D341Med (cell line): ENCODE measurements at places on chromosomes 13 and 19.

DNA sequence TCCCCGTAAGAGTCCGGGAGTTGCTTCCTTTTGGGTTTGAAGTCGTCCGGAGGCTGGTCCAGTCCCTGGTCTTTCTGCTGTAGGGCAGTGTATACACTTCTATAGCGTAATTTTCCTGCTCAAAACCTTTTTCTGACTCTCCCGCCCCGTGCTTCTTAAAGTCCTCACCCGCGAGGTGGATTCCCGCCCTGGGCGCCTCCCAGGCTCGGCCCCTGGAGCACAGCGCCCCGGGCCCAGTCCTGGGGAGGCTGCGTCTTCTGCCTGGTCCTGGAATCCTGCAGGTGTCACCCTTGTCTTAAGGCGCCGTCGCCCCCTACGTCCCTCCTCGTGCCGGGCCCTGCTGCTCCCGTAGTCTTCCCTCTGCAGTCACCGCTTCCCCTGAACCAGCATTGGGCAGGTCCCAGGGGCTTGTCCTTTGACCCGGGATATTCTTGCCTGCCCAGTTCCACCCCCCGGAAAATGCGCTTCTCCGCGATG lies 34.4 kb upstream of the ZNF808 start:
- DNase-seq = peak; percentile 21

- DNase-seq = no peak
These were observed 909 bp upstream of the ZNF77 start for GRCh38 chr19:2945575-2946184.

DNA sequence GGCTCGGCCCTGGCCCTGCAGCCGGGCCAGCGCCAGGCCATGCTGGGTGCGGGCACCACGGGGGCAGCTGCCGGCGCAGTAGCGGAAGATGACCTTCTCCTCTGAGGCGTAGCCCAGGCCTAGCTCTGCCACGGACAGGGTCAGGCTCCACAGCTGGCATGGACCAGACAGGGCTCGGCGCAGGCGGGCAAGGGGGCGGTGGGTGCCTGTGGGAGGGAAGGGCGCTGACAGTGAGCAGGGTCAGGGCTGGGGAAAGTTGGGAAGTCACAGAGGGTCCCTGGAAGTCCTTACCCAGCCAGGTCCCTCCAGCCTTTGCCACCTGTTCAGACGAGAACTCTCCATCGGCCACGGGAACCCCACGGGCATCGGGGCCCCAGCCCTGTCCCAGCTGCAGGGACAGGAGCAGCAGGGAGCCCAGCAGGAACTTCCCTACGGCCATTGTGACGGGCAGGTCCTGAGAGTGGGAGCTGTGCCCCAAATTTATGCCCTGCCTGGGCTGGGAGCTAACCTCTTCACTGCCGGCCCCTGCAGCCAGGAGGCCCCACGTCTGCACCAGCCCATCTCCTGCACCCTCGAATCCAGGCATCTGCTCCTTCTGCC lies at the start of gene PSPN:
TSS of gene PSPN (minus strand) at position 523 of the 600 bp plus-strand sequence. CDS start at position 439, 84 bp downstream.
- no peak for DNase-seq

GRCh38 chr19:14094854-14095253 lies 4.3 kb upstream of the SAMD1 start:
- no peak for DNase-seq

GRCh38 chr13:93977986-93978385 lies 501.5 kb downstream of the DCT start:
- DNase-seq = no peak

GRCh38 chr19:5455367-5456129 lies at the start of gene ZNRF4:
Gene ZNRF4 (plus strand): TSS chr19:5455417. CDS start chr19:5455492, 75 bp downstream.
- no peak for DNase-seq

- DNase-seq = no peak
These were observed 57.5 kb upstream of the KCTD4 start for GRCh38 chr13:45258334-45258675.

GRCh38 chr19:3523361-3524077 lies 15.5 kb upstream of the TEKTIP1 start:
- no peak for DNase-seq

GRCh38 chr13:109180905-109181425 lies 551.6 kb downstream of the MYO16 start:
- no peak for DNase-seq

DNA sequence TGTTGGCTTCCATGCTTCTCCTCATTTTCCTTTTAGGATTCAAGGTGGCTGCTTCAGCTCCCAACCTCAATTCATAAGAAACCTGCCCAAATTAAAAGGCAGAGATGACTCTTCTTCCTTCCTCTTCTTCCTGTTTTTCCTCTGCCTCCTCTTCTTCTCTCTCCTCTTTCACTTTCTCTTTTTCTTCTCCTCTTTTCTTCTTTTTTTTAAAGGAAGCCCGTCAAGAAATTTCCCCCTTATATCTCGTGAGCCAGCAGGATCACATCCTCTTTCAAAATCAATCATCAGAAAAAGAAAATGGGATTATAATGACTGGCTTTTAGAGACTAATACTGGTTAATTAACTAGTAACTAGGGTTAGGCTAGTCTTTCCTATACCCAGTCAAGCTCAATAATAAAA lies 220.3 kb downstream of the NBEA start:
- DNase-seq = no peak

GRCh38 chr19:17754634-17755442 lies 3.6 kb downstream of the FCHO1 start:
- DNase-seq = peak; percentile 8

DNA sequence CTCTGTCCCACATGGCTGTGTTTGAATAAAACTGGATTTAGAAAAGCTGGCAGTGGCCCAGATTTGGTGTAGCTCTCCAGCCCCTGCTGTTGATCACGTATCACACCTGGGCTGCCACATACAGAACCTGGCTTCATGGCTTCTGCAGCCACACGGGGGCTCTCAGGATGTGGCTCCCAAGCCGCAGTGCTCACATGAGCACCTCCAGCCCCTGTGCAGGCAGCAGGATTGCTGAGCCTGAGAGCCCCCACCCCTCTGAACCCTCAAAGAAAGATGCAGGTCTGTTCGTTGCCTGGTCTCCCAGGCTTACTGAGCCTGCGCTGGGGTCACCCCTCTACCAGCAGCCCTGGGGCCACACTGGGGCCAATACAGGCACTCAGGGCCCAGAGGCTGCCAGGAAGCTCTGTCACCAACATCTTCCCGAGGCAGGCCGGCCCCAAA lies 2.7 kb downstream of the PLEKHF1 start:
- DNase-seq = no peak

GRCh38 chr19:1223018-1223855 lies 14.6 kb downstream of the CBARP start:
- DNase-seq = peak; percentile 89

- DNase-seq = no peak
These were observed 2.2 kb downstream of the NAXD start for GRCh38 chr13:110617321-110618072.

- no peak for DNase-seq
These were observed 9.7 kb upstream of the HSH2D start for GRCh38 chr19:16133818-16134217.

- DNase-seq = no peak
These were observed 346.6 kb downstream of the RFC3 start for GRCh38 chr13:34164582-34164981.

DNA sequence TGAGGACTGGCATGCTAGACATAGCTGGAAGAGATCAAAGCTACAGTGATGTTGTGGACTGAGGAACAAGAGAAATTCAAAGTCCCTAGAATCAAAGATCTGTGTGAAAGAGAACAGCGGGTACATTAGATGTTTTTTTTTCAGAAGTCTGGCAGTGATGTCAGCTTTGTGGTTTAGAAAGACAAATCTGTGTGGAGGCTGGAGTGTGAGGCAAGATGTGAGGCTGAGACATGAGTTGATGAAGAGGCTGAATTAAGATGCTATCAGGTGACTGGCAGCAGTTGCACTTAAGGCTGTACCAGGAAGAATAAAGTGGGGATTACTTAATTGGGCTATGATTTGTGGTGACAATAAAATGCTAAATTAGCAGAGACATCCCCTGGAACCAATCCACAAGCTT lies 46.5 kb downstream of the DNAJC3 start:
- no peak for DNase-seq

- DNase-seq = no peak
These were observed 29.4 kb downstream of the MARK4 start for GRCh38 chr19:45280471-45280961.

DNA sequence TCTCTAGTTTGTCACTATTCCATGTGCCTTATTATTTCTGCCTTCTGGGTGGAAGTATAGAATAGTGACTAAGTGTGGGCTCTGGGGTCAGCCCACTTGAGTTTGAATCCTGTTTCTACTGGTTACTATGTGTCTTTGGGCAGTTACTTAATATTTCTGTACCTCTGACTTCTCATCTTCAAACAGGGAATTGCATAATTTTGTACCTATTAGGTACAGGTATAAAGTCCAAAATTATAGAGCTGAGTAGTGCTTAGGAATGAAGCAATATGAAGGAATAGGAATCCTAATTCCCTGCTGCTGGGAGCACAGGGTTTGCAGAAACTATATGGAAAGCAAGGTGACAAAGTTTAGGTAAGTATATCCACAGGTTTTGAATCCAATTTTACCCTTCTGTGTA lies 564.5 kb downstream of the GPC5 start:
- no peak for DNase-seq

DNA sequence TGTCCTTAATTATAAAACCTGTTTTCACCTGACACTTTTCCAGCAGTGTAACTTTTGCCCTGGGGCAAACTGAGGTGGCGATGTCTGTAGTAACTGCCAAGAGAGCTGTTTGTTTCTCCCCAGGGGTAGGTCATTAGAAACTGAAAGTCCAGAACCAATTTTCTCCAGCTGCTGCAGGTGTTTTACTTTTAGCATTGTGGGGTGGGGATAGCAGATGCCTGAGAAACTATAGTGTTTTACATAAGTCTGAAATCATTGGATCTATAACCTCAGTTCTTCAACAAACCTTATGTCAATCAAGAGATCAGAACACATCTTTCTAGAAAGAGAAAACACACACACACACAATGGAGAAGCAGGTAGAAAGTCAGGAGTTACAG lies 92.7 kb downstream of the LHFPL6 start:
- no peak for DNase-seq

- peak; percentile 91 for DNase-seq
These were observed 8.9 kb downstream of the RTBDN start for GRCh38 chr19:12825254-12826131.

DNA sequence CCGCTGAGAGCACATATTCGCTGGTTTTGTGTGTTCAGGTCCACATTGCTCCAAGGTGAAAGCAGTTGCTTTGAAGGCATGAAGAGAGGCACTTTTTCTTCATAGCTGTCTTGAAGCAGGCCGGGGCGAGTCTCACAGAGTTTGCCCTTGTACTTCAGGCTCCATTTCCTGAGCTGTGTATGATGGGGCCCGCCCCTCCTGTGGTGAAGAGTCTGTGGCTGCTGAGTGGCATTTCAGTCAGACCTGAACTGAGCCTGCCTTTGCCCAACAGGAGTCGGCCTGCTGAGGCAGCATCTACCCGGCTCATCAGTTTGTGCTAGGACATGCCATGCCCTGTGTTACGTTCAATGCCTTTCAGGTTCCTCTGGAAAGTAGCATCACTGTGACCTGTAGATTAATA lies 44.4 kb upstream of the C1QTNF9 start:
- no peak for DNase-seq

- DNase-seq = no peak
These were observed 120.0 kb downstream of the UQCRFS1 start for GRCh38 chr19:29092712-29093552.

GRCh38 chr19:30160426-30160825 lies 211.8 kb upstream of the ZNF536 start:
- no peak for DNase-seq

DNA sequence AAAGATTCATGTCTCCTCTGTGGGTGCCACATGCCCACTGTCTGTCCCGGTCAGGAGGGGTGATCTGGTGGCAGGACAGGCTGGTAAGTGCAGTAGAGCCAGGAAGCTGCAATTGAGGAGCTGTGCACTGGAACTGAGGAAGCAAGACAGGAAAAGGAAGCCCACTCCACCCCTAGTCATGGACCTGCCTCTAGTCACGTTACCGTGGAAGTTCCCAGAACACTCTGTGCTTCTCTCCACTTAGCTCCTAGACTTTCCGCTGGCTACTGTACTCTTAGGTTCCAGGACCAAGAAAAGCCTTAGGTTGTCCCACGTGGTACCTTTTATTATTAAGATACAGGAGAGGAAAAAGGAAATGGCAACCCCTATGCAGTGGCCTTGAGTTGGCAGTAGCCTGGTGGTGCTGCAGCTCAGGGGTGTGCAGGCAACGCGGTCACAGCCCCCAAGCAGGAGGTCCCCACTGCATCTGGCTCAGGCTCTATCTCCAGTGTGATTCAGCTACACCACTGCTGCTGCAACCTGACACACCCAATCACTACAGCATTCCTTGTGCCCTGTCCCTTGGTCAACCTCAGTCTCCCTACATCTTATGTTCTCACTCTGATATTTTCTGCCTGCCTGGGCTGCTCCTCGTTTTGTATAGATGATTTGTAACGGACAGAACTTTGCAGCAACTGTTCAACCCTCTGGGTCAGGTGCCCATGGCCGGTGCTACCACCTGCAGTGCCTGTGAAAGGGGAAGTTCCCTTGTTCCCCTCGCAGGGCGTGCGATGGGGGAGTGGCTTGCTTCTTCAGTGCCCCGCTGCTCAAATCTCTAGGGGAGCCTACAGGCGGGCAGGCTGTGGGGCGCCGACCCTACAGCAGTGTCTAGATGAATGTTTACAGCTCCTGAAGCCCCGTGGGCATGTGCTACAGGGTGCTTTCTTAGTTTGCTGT lies 24.4 kb upstream of the GPR12 start:
- DNase-seq = no peak

DNA sequence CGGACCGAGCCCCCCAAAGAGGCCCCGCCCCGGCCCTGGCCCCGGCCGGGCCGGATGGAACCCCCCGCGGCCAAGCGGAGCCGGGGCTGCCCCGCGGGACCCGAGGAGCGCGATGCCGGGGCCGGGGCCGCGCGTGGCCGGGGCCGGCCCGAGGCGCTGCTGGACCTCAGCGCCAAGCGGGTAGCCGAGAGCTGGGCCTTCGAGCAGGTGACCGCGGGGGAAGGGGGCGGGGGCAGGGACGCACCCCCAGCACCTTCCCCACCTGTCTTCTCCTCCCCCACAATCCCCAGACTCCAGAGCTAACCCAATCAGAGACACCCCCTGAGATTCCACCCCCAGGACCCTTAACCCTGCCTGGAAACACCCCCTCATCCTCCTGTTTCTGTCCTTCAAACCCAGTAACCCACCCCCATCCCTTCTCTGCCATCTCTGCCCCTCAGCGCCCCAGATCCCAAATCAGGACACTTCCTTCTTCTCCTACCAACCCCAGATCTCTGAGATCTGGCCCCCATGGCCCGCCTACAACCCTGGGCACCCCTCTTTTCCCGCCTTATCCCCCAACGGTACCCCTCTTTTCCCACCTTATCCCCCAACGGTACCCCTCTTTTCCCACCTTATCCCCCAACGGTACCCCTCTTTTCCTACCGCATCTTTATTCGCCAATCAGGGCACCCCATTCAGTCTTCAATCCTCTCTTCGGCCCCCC lies 505 bp downstream of the ZSWIM4 start:
- no peak for DNase-seq

- no peak for DNase-seq
These were observed 17.2 kb downstream of the FRY start for GRCh38 chr13:32048816-32049215.

DNA sequence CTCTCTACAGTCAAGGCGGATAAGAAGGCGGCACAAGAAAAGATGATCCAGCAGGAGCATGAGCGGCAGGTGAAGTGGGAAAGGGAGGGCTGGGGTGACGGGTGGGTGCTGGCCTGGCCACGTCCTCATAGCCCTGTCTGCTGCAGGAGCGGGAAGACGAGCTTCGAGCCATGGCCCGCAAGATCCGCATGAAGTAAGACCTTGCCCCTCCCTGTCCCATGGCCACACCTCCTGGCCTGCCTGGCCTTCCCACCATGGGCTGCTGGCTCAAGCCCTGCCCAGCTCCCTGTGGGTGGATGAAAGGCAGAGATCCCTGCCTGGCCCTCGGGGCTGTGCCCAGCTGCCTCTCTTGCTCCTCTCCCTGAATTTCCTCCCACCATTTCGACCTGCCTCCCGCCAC lies 7.2 kb downstream of the ZNF296 start:
- DNase-seq = peak; percentile 36

- no peak for DNase-seq
These were observed 55.5 kb downstream of the MCF2L start for GRCh38 chr13:113024466-113024865.
